ENCODE measurements at places on chromosomes 11 and 22. TPM values are rescaled to one million over a fixed set of nuclear protein-coding genes. Genes with fewer than 3 reads are reported as not detected.

Gene OR4A16
- not detected for total RNA-seq

Gene CHCHD10
- total RNA-seq: 16.9 TPM

Gene UBQLN3
- under 0.01 TPM for total RNA-seq

Gene LZTR1
- total RNA-seq: 50.3 TPM

Gene MRPL48
- 24.0 TPM for total RNA-seq

Gene ANGPTL5
- total RNA-seq: not detected

Gene LSP1
- total RNA-seq: 1.2 TPM

Gene TTC28
- total RNA-seq: 68.4 TPM

Gene SLC22A12
- total RNA-seq: not detected

Gene ROBO3
- 23.5 TPM for total RNA-seq

Gene OR6A2
- total RNA-seq: not detected

Gene FUT4
- 7.8 TPM for total RNA-seq

Gene MCAM
- 225 TPM for total RNA-seq

Gene MYBPC3
- not detected for total RNA-seq

Gene APOA4
- total RNA-seq: not detected

Gene SLC1A2
- 0.26 TPM for total RNA-seq

Gene PNPLA5
- total RNA-seq: not detected

Gene NAALAD2
- 1.7 TPM for total RNA-seq

All from epithelial cell of alveolus of lung (primary cell).